ENCODE measurements at places on chromosomes 2 and 18. TPM values are rescaled to one million over a fixed set of nuclear protein-coding genes. Genes with fewer than 3 reads are reported as not detected.

Gene RAMP1
- total RNA-seq, result not detected

Gene CNTNAP5
- not detected for total RNA-seq

Gene MC2R
- total RNA-seq, result not detected

Gene NYAP2
- not detected for total RNA-seq

Gene CABYR
- total RNA-seq, result 3.0 TPM

Gene MOGAT1
- not detected for total RNA-seq

- DNase-seq, result no peak
Measured at GRCh38 chr2:160551259-160551658, 57.7 kb upstream of the RBMS1 start.

DNA sequence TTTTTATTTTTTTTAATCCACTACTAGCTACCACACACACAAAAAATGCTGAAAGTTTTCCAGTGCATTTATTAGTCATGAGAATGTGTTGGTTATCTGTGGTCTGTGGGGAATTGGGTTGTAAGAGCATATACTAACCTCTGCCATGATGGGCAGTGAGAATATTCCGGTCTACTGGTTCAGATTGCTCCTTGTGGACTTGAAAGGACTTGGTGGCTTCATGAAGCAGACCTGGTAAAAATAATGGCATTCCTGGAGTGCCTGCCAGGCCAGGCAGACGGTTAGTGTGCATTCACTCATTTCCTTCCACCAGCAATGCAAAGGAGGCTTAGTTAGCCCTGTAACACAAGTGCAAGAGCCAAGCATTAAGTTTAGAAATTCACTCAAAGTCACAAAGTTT is 150.8 kb downstream of the THSD7B start:
- no peak for DNase-seq

DNA sequence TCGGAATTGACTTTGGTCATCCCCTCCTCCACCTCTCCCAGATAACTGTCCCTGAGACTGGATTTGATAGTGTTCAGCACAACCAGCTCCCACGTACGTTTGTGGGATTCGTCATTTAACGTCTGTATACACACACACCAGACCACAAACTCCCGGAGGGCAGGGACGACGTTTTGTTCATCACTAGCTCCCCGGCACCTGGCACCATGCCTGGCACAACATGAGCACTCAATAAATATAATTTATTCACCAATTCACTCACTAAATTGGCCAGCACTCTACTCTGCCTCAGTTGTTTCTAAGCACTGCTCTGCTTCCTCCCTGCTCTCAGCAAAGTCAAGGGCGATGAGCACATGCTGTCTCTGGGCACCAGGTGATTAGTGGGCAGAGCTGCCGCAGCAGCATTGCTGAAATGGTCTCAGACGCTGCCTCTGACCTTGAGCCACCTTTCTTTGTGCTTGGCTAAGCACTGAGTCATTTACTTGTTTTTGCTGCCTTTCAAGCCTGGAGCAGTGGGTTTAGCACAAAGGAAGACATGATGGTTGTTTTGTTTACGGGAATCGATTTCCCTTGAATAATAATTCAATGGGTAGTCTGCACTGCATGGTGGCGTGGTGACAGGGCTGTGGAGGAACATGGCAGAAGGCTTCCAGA is 19.3 kb upstream of the LOXHD1 start:
- DNase-seq, result peak; percentile 12

DNA sequence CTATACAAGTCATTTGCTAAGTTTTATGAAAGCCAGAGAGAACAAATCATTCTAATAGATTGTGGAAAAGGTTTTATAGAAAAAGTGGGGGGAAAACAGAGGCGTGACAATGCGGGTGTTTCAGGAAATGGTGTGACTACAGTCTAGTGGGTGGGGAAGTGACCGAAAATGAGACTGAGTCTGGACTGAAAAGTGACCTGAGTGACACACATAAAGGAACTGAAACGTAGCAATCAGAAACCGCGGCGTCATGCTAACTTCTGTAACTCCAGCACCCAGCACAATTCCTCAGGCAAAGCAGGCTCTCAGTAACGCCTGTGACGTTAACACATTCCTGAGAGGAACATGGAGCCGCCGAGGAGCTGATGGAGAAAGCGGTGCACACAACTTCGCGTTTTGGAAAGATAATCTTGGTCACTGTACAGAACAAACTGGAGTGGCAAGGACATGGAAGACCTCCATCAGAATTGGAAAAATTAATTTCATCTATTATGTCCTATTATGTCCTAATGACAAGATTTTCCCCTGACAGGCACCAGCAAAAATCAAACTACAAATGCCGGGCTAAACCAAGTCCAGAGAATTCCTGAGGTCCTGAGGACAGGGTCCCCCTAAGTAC is 1.4 kb upstream of the CD226 start:
- DNase-seq, result no peak

DNA sequence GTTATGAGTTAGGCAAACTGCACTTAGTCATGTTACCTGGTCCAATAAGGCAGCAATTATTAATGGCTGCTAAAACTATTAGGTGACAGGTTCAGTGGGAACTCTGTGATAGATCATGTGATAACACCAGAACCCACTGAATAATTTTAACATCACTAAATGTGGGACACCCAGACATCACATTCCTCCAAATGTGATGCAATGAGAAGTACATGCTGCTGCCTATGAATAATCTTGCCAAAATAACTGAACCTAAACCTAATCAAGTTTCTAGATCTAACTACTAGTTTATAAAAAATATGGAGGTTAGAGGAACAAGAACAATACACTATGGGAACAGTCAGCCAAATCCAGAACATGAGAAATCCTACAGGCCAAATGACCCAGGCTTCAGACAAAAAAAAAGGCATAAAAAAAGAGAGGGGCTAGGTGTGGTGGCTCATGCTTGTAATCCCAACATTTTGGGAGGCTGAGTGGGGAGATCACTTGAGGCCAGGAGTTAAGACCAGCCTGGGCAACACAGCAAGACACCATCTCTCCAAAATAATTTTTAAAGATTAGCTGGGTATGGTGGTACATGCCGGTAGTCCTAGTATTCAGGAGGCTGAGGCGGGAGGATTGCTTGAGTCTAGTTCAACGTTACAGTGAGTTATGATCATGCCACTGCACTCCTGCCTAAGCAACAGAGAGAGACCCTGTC is 7.0 kb upstream of the ACTR2 start:
- no peak for DNase-seq

- no peak for DNase-seq
Measured at GRCh38 chr2:55232863-55233657, 572 bp downstream of the RPS27A start.

DNA sequence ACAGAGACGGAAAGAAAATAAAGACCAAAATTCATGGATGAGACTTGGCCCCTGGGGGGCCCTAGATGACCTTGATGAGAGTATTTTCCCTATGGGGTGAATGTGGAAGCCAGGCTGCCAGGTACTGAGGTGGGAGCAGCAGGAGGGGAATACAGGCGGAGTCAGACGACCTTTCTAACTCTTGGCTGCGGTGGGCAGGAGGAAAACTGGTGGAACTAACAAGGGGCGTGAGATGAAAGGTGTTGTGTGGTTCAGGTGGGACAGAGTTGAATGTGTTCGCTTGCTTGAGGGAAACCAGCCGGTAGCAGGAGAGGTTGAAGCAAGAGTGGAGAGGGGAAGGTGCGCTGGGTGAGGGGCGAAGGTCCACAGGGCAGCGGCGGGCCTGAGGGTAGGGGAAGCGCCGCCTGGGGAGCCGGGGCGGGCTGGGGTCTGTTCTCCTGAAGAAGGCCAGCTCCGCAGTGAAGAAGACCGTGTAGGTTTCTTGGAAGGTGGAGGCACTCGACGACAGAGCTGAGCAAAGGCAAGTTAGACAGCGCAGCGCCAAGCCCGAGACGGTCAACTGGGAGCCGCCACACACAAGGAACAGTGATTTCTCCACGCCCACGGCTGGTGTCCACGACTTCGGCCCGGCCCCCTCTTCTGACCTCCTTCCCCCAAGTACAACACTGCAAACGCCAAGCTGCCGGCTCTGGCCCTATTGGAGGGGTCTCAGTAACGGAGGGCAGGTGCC is 61.7 kb downstream of the GNAL start:
- DNase-seq, result no peak

DNA sequence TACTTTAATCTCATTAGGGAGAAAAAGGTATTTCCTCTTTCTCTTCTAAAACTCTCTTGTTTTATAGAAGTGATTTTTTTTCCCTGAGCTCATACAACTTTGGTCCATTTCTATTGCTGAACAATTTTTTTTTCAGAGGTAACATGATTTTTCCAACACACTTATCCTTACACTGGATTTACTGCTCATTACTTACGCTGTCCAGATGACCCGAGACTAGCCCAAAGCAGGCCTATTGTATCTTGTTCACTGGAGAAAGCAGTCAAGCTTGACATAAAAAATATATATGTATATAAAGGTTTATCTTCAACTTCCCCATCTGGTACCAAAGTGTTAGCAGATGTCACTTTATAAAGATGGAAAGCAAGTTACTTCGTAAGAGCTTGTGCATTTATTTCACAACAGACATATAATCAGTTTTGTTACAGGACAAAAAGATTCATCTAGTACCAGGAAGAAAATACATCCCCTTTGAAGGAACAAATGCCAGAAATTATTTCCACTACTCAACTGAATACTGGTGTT is 70.4 kb upstream of the KIDINS220 start:
- no peak for DNase-seq

- DNase-seq, result no peak
Measured at GRCh38 chr2:102637358-102637757, 18.0 kb downstream of the SLC9A2 start.

DNA sequence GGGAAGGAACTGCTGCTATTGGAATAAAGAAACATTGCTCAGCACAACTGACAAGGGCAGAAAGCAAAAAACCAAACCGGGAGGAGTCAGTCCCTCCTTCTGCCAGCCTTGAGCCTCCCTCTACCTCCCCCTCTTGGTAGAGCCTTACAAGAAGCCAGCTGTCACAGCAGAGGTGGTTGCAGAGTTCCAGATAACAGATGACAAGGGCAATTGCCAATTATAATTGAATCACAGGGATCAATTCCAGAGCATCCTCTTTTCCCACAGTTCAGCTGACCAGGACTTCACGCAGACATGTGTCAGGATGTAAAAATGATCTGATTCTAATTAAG is 548.2 kb upstream of the LRRTM1 start:
- DNase-seq, result no peak

DNA sequence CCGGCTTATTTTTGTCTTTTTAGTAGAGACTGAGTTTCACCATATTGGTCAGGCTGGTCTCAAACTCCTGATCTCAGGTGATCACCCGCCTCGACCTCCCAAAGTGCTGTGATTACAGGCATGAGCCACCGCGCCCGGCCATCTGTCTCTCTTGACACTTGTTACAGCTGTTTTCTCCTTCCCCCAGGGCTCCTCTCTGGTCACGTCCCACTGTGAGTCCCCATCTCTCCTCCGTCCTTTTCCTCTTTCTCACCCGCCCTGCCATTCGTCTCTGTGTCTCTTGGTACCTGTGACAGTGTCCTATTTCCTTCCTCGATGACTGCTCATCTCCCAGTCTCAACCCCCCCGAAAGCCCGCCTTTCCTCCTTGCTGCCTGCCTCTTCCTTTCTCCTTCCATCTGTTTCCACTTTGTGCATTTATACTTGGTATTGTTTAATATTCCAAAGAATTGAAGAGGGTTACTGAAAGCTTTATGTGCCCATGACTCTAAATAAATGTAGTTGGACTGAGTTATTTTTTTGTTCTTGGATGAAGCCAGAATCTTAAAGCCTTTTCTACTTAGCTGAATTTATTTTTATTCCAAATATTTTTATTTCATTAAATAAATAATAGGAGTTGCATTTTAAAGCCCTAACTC is 241.5 kb downstream of the SH3RF3 start:
- DNase-seq, result no peak

DNA sequence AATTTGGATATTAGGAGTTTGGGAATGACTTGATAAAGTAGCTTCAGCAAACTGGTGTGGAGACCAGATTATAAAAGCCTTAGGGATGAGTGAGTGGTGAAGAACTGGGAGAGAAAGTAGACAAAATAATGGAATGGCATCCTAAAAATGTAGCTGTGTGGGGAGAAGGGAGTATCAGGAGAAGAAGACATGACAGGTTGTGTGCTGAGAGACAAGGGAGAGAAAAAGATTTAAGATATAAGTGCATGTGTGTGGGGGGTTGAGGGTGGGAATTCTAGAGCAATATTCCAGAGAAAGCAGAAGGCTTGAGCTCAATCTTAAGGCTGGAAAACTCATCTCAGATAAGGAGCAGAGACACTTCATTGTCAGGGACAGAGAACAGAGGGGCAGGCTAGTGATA is 159.5 kb downstream of the HNMT start:
- DNase-seq, result no peak

GRCh38 chr18:949724-950631 is 45.3 kb downstream of the ADCYAP1 start:
- no peak for DNase-seq

DNA sequence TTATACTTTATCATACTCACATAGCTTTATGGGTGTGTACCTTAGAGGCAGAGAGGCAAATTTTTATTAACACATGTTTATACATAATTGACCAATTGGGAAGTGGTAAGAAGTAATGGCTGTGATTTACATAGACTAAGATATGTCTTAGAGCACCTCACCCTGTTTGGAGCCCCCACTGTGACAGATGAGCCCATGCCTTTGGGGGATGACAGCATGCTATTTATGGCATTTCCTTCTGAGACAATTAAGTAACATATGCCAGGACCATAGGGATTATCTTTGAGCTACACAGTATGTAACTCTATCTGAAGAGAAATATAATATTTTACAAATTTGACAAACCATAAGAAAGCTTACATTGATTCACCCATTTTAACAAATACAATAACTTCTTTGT is 1655.3 kb upstream of the ACVR2A start:
- no peak for DNase-seq

- DNase-seq, result no peak
Measured at GRCh38 chr2:144858211-144858610, 338.3 kb upstream of the ZEB2 start.

DNA sequence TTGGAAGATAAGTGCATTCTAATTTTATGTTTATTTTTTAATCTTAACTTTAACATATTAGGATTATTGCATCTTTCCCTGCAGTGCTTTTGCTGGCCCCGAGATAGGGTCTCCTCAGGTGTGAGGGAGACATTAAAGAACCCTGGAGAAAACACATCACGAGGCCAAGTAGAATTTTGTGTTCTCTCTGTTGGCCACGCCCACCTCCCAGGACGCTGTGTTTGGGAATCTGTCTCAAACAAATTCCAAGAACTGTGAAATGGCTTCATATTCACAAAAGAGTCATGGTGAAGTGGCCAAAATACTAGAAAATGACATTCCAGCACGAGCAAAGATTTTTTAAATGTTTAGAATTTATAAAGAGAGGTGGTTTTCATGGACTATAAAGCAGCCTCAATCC is 27.3 kb downstream of the RNF144A start:
- no peak for DNase-seq

DNA sequence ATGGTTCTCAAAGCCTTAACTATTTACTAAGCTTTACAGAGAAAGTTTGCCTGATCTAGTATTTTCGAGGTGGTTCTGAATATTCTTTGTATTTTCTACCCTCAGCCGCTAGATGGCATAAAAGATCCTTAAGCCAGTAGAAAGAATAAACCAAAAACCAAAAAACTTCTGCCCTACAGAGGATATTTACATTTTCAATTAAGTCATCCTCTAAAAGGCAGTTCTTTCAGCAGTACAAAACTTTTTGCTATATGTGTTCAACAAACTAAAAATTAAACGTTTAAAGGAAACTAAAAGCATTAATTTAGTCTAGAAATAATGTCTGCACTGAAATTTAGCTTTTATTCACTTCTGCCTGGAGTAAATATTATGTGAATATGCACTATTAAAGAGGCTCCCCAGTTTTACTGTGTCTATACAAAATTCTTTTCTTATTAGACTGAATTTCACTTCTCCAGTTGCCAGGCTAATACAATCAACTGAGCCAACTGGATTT is 297.5 kb downstream of the PIEZO2 start:
- peak; percentile 47 for DNase-seq

- DNase-seq, result no peak
Measured at GRCh38 chr18:58253871-58254270, 209.8 kb downstream of the NEDD4L start.

- DNase-seq, result no peak
Measured at GRCh38 chr2:36294316-36294721, 61.3 kb upstream of the CRIM1 start.
